CD4-positive, alpha-beta T cell treated with Interleukin-21 for 1 hour (primary cell): ENCODE measurements at places on chromosomes 2 and 18.
A peak's percentile ranks its signal among the peaks of the same experiment; 100 is the strongest.

- no peak for DNase-seq
Observed at GRCh38 chr2:109342256-109342850, 213.3 kb downstream of the SH3RF3 start.

- DNase-seq, result no peak
Observed at GRCh38 chr18:45521777-45522176, 93.5 kb upstream of the SLC14A2 start.

DNA sequence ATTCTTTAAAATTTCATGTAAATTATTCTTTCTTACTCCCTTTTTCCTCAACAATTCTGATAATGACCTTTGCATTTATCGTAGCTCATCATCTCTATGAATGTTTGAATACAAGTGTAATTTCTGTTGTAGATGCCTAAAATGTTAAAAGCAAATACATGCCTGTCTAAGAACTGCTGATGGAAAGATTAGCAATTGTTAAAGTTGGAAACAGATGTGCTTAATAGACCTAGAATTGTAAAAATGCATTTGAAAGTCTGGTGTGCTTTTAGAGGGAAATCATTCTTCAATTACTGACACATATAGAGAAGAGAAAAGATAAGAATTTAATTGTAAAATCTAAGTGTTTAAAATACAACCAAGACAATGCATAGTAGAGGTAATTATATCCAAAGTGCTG, 50.4 kb downstream of the CCDC102B start:
- DNase-seq, result no peak

DNA sequence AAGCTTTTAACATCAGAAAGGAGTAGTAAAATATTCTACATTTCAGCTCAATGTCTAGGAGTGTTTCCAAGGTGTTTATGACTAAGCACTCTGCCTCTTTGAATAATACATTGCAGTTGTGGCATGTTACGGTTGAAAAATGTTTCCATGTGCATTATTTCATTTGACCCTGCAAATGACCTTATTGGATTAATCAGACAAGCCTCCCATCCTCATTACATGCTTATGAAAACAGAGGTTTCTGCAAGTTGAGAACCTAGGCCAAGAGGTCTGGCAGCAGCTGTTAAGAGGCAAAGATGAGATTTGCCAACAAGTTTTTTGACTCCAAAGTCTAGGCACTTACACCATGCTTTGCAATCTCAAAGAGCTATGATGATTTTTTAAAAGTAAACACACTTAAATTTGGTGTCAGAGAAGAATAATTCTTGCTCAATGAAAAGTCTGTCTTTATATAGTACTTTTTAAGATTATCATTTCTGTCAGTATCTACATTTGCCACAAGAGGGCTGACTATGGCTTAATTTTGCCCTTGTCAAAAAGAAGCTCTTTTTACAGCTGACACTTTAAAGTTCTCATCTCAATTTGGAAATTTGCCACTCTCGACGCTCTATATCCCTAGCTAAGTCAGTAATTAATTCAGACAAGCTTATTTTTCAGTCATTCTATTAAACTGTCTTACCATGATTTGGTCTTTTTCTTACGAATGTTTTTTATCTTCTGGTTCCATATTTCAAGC, 260.6 kb downstream of the PAX3 start:
- DNase-seq, result no peak

- DNase-seq, result no peak
Observed at GRCh38 chr2:78281164-78281563, 744.3 kb upstream of the REG3G start.

DNA sequence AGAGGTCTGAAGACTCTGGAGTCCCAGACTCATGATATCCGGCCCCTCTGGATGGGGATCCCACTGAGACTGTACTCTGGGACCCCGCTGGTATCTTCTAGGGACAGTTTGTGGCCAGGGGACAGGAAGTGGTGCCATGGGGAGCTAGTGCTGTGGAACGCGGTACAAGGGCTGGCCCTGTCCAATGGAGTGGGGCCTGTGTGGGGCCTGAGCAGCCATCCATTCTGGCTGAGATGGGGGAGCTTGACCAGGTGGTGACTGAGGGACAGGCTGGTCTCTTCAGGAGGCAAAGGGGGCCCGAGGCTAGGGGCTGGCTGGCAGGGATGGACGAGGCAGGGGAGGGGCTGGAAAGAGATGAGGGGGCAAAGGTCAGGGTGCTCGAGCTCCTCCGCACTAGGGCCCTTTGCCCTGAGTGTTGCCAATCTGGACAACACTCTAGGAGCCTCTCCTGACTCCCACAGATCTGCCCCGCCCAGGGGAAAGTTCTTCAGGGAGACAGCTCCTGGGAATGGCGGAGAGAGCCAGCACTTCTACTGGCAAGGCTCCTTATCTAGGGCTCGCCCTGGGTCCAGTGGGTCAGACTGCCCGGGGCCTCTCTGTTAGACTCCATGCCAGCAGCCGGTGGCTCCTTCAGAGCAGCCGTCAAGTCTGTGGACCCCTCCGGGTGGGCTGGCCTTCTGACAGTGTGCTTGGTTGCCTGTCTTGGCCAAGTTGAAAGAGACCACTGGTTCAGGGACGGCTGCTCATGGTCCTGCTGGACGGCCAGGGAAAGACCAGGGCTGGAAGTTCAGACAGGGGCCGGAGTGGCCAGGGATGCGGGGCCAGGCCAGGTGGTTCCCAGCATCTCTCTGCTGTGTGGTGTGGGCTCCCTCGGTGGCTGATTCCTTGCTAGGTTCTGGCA, 12.3 kb downstream of the MALL start:
- no peak for DNase-seq

DNA sequence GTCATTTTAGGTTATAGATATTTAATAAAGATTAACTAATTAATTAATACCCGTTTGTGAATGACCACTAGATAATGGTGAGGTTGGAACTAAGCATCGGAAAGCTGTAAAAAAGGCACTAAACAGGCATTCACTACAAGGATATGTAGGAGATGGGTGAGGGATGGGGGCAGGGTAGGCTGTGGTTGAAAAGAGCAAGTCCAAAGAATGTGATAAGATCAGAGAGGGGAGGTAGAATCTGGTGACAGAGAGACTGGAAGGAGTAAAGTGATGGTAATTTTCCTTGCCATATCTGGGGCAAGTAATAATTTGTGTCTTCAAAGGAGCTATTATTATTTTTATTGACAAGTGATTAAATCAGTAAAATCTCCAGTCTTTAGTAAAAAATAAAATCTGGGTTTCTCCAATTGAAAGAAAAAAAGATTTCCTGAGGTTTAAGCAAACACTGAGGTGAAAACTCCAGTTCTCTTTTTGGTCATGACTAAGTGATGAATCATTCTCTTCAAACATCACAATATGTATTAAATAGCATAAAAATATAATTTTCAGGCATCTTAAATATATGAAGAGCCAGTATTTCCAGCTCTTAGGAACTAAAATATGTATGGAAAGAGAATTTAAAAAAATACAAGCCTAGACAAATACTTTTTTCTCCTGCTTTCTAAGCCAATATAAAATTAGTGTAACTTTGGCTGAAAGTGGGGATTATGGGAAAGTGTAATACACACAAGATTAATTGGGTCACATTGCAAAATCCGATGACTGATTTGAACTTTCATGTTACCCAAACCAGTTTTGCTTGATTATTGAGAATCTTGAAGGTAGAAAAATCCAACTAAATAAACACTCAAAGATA, 259.1 kb upstream of the RBMS1 start:
- DNase-seq, result no peak

GRCh38 chr2:145221516-145221915, 701.6 kb upstream of the ZEB2 start:
- DNase-seq, result no peak

- no peak for DNase-seq
Observed at GRCh38 chr18:38572554-38573111, 1007.0 kb upstream of the CELF4 start.

- DNase-seq, result no peak
Observed at GRCh38 chr2:37355735-37356134, 11.3 kb downstream of the QPCT start.

DNA sequence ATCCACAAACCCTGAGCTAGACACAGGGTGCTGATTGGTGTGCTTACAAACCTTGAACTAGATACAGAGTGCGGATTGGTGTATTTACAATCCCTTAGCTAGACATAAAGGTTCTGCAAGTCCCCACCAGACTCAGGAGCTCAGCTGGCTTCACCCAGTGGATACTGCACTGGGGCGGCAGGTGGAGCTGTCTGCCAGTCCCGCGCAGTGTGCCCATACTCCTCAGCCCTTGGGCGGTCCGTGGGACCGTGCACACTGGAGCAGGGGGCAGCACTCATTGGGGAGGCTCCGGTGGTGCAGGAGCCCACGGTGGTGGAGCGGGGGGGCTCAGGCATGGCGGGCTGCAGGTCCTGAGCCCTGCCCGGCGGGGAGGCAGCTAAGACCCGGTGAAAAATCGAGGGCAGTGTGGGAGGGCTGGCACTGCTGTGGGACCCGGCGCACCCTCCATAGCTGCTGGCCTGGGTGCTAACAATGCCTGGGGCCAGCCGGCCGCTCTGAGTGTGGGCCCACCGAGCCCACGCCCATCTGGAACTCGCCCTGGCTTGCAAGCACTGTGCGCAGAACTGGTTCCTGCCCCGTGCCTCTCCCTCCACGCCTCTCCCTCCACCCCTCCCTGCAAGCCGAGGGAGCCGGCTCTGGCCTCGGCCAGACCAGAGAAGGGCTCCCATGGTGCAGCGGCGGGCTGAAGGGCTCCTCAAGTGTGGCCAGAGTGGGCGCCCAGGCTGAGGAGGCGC, 75.6 kb downstream of the MOB4 start:
- no peak for DNase-seq

DNA sequence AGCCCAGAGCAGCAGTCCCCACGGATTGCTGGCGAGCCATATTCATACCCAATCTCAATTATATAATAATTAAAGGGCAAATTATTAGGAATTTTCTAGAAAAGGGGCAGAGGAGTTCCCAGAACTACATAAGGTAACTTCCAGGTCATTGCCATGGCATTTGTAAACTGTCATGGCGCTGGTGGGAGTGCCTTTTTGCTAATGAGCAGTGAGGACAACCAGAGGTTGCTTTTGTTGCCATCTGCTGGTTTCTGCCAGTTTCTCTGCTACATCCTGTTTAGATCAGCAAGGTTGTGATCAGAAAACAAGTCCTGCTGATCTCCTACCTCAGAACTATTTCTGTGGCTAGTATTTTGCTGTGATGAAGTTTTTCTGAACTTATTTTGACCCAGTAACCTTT, 159.8 kb upstream of the PIEZO2 start:
- DNase-seq, result no peak

- no peak for DNase-seq
Observed at GRCh38 chr2:148615381-148615841, 29.1 kb upstream of the EPC2 start.

GRCh38 chr18:6414723-6415417, at the start of gene L3MBTL4:
Gene L3MBTL4 (minus strand): TSS chr18:6414911. CDS start chr18:6311625, 103,286 bp downstream.
- peak; percentile 4 for DNase-seq

DNA sequence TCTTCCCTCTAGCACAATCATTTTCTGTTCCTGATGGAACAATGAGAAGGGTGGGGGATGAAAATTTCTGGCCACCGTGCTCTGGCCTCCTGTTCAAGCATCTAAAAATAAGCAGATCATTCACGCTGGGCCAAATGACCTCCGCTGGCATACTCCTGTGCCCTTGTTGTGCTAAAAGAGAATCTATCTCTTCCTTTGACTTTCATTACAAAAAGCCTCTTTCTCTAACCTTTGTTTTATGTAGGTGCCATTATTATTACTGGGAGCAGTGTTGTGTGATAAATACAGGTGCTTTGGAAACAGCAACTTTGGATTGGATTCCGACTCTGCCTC, 44.6 kb upstream of the B3GNT2 start:
- no peak for DNase-seq

DNA sequence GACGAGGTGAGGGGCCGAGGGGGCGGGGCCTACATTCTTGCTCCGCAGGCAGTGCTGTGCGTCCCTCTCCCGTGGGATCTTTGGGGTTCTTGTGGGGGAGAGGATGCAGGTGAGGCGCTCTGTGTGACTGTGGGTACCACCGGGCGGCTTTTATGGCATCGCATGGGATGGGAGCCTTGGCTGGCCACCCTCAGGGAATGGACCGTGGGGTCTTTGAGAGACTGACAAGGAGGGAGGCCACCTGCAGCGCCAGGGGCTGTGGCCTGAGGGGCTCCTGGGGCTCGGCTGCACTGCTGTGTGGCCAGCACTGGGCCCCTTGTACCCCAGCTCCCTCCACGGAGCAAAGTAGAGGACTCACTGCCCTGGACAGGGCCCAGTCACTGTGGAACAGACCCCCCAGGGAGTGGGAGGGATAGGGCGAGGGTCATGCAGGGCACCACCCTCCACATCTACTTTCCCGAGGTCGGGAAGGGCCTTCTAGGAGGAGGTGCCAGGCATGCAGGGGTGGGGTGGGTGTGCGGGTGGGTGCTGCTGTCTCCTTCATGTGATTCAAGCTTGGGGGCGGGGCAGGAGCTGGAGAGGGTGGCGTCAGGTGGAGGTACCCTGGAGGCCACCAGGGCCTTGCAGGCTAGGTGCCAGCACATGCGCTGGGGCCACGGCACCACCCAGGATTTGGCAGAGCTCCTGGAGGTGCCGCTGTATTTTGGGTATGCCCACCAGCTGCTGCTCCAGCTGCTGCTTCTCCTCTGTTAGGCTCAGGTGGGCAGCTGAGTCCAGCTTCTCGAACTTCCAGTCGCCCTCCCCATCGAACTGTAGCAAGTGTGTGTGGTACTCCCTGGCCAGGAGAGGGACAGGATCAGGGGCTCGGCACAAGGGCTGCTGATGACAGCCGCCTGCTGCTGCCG, 1072.4 kb downstream of the RPIA start:
- DNase-seq, result no peak

GRCh38 chr2:205460217-205460616, 222.1 kb upstream of the NRP2 start:
- no peak for DNase-seq

GRCh38 chr18:47978141-47978540, 47.7 kb upstream of the SMAD2 start:
- no peak for DNase-seq
